ENCODE measurements at places on chromosomes 4 and X. TPM values are rescaled to one million over a fixed set of nuclear protein-coding genes. Genes with fewer than 3 reads are reported as not detected.

BMPR1B gene
- 15.3 TPM for total RNA-seq

PRR32 gene
- total RNA-seq: not detected

SORCS2 gene
- under 0.01 TPM for total RNA-seq

APLN gene
- total RNA-seq: under 0.01 TPM

BTK gene
- not detected for total RNA-seq

MAGEB17 gene
- not detected for total RNA-seq

HPSE gene
- total RNA-seq: 9.7 TPM

METAP1 gene
- total RNA-seq: 41.9 TPM

STPG2 gene
- not detected for total RNA-seq

CSAG2 gene
- total RNA-seq: not detected

CYBB gene
- total RNA-seq: not detected

FOXP3 gene
- total RNA-seq: not detected

DNA sequence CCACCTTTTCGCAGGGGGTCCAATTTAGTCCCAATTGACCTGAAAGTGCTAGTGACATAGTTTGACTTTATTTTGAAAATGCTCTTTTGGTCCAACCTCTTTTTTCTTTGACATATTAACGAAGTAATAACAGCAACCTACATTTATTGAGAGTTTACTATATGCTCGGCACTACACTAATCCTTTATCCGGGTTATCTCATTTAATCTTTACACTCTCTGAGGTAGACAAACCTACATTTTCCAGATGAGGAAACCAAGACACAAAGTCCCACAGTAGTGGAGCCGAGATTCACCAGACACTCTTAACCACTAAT is 307 bp upstream of the ATRX start:
- no peak for DNase-seq

GRCh38 chr4:157075811-157076577 is at the start of gene GLRB:
Gene GLRB (plus strand): TSS chr4:157076150. CDS start chr4:157078025, 1,875 bp downstream.
- DNase-seq: no peak

DNA sequence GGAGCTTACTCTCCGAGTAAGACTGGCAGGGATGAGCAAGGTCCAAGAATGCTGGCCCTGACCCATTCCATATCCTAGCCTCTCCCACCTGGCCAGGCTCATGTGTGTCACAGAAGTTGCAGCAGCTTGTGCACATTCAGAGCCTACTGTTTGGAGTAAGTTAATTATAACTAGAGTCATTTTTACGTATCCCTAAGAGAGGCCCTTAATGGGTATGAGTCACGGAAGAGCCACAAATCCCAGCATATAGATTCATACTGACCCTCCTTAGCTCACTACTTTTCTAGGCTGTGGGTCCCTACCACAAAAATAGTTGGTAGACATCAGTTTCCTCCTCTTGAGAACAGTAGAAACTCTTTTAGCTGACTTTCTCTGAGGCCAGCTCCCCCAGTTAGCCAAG is 118.3 kb upstream of the FRG1 start:
- no peak for DNase-seq

DNA sequence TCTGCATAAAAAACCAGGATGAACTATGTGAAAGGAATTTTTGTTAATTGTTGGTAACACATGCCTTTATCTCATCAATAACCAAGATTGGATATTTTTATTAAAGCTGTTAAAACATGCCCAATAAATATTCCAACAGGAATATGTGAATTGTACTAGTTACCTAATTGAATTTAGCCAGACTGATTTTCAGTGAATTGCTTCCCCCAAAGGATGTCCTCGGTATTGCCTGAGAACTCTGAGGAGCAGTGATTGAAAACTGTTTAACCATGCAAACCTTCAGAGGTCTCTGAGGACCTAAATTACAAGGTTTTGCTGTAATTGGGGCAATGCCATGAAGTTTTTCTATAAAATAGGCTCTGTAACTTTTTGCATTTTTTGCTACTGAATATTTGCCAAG is 66.6 kb downstream of the BLTP1 start:
- peak; percentile 3 for DNase-seq

DNA sequence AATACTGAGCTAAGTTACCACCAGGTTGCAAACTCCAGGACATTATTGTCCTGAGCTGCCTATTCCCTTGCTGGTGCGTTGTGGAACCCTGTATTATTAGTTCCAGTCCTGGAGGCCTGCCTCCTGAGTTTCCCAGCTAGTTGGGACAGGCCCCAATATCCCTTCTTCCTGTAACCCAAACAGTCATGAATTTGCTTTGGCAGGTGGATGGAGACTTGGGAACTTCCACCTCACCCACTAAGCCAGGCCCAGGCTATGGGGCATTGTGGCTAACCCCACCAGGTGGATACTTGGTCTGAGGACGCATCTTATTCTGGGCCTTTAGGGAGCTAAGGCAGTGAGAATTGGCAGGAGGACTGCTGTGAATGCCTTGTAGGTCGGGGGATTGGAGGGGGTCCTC is 5.0 kb downstream of the RBM3 start:
- DNase-seq: peak; percentile 29

DNA sequence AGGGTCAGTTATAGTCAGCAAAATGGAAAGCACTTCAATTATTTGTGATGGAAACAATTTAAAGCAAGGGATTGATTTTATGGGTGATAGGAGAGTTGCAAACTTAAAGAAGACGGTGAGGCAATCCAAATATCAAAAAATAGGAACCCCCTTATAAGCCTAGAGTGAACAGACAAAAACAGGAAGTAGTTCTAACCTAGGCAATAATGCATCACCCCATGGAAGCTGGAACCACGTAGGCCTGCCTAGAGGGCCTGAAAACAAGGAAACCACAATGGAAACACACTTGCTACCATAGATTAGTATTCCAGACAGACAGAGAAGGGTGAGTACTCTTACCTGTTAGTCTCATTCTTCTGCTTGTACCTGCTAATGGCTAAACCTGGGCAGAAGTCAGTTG is 13.5 kb upstream of the GK2 start:
- DNase-seq: no peak

DNA sequence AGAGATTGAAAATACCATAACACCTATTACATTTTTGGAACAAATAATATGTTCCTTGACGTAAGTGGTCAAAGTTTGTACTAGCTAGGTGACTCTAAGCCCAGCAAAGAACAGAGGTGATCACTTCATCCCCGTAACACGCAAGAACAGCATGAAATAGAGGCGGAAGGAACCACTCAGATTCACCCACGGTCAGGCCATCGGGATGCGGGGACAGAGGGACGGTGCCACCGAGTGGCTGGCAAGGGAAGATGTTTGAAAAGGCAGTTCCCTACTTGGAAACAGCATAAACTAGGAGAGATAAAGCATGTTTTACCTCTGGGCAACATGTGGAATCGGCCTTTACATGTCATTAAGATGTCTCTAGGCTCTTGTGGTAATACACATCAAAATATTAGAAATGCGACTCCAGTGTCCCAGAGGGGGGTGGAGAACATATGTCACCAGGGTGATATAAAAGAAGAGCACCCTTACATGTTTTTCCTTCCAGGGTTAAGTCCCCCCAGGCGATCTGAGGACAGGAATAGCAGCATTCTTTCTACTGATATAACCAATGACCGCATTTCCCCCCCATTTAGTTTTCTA is 84.0 kb downstream of the PHKA2 start:
- peak; percentile 4 for DNase-seq

DNA sequence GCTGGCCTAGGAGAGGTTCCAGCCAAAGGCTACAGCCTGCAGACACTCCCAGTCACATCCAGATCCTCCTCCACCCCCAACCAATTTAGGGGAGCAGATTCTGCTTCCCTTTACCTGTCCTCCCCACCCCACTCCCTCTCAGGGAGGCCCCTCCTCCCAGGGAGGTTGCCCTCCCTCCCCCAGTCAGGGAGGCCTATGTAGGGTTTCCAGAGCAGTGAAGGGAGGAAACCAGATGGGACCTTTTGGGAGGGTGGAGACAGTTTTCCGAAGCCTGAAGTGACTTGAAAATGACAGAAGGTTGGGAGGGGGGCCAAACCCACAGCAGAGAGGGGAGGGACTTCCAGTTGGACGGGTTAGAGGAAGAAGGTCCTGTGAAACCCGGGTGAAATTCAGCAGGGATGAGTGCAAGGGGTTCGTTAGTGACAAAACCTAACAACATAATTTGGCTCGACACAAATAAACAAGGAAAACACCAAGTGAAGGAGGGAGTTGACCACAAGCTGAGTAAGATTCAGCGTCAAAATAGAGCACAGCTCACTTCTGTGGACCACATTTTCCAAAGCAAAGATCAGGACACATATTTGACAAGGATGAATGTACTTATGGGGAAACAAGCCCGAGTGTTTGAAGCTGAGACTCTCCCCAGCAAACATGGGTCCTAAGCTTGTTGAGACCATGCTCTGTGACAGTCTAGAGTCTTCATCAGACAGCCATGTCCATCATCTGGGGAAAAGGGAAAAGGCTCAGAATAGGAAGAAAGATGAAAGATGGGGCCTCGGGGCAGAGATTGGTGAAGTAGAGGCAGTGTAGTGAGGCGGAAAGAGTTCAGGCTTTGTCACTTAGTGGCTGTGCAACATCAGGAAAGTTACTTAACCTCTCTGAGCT is 46.4 kb downstream of the PRPS1 start:
- DNase-seq: peak; percentile 54

DNA sequence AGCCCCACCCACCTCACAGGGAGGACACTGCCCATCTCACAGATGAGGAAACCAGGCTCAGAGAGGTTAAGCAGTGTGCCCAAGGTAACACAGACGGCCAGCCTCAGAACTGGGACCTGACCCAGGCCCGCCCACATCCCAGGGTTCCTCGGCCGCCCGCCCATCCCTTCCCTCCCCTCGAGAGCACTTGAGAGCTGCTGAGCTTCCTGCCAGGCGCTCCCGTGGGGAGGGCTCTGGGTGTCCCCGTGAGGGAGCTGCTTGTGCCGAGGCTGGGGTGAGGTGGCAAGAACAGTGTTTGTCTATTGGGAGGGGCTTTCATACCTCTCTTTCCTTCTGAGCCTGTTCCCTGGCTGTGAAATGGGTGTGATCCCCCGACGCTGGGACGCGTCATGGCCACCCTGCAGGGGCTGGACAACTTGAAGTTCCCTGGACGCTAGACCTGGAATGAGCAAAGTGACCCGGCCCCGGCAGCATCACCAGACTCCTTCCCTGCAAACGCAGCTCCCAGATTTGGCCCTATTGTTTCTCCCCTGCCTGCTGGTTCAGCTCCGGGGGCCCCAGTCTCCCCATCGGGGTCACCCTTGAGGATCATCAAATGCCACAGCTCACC is 204.9 kb downstream of the AFAP1 start:
- DNase-seq: no peak

DNA sequence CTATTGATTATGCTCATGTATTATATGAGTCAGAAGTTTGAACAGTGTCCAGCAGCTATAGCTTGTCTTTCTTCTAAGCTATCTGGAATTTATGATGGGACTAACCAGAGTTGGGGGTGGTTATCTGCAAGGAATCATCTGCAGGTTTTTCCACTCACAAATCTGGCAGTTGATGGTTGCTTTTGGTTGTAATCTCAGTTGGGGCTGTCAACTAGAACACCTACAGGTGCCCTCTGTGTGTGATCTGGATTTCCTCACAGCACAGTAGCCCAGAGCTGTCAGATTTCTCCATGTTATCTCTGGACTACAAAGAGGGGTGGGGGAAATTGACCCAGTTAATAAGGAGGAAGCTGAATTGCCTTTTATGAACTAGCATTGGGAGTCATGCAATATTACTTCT is 51.4 kb upstream of the MAP9 start:
- DNase-seq: no peak

GRCh38 chr4:134189949-134190348 is 11.6 kb downstream of the PABPC4L start:
- no peak for DNase-seq

- DNase-seq: no peak
These were observed 89.3 kb upstream of the MAML3 start for GRCh38 chr4:140243278-140243753.

- DNase-seq: no peak
These were observed 15.9 kb downstream of the ACOT9 start for GRCh38 chrX:23727206-23727605.

GRCh38 chr4:152176627-152177214 is 359.2 kb downstream of the FBXW7 start:
- peak; percentile 21 for DNase-seq

DNA sequence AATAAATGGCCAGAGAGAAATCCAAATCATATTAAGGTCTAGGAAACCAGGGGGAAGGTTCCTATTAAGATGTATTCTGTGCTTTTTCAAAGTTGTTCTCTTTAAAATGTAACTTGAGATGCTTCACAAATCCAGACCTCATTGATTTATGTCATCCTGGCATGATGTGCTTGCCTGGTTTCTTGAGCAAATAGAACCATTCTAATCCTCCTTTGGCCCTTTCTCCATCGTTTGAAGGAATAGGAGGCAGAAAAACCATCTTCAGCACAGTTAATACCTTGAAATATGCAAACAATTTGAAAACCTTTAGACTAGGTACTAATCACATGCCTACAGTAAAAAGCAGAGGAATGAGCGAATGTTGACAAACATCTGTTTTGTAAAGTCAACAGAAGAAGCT is 202.2 kb upstream of the CXorf66 start:
- DNase-seq: no peak

GRCh38 chr4:1563768-1564485 is 120.2 kb downstream of the FAM53A start:
- DNase-seq: no peak

DNA sequence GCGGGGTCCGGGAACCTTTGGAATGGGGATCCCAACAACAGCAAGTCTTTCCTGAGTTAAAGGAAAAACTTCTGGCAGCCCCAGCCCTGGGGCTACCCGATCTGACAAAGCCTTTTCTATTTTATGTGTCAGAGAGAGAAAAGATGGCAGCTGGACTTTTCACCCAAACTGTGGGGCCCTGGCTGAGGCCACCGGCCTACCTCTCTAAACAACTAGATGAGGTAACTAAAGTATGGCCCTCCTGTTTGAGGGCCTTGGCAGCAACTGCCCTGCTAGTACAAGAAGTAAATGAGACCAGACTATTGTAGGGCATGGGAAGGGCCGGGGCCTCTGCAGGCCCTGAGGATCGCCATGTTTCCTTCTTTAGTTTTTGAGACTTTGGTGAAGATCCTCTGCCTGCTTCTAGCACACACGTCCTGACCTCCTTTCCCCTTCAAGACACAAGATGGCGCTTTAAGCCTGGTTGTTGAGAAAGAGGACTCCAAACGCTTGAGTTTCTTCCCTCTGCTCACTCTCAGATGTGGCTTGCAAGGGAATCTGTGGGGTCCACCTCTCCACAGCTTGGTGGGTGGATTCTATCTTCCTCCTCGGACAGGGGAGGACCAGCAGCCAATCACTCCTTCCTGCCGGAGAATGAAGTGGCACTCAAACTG is 18.5 kb upstream of the DRD5 start:
- DNase-seq: peak; percentile 71

- no peak for DNase-seq
These were observed 1126.9 kb downstream of the STPG2 start for GRCh38 chr4:97016186-97016907.

DNA sequence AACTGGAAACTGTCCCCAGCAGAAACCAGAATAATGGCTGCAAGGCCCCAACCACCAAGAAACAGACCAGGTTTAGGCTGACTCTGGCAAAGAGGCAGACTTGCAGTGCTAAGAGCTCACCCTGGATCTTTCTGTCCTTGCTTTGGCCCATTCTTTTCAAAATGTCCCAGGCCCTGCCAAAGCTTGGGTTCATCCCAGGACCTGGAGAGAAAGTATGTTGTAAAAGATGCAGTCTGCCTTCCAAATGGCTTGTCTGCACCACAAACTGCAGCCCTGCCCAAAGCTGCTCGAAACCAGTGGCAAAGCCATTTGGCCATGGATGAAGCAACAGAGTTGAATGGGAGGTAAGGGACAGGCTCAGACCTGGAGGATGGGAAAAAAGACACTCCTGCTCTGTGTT is 38.0 kb upstream of the LNX1 start:
- no peak for DNase-seq
